ENCODE measurements at places on chromosomes 12 and 14.

DNA sequence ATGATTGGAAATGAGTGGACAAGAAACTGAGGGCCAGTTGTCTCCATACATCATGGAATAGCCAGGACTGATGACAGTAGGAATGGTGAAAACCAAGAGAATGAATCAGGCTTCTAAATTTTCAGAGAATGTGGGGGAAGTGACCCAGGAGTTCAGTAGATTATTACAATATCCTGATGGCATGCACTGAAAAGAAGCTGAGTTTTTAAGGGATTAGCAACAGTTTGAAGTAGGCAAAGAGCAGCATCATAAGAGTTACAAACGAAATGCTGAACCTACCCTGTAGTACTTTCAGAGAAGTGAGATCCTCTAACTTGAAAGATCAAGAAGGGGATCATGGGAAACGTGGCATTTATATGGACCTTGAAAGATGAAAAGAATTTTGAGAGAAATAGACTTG, 13.2 kb downstream of the SLC2A14 start:
- DNase-seq, result no peak

DNA sequence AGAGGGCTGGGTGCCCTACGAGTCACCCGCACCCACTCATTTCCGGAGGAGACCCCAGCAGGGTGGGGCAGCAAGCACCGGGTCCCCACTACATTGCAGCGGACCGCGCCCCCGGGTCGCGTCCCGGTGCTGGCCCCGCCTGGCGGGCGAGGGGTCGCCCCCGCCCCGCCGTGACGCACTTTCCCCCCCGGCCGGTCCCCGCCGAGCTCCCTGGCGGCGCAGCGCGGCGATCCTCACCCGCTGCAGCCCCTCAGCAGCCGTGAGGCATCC, 106.1 kb downstream of the PRICKLE1 start:
- DNase-seq, result no peak

- no peak for DNase-seq
Observed at GRCh38 chr12:86852451-86852850, 596.3 kb upstream of the MGAT4C start.

DNA sequence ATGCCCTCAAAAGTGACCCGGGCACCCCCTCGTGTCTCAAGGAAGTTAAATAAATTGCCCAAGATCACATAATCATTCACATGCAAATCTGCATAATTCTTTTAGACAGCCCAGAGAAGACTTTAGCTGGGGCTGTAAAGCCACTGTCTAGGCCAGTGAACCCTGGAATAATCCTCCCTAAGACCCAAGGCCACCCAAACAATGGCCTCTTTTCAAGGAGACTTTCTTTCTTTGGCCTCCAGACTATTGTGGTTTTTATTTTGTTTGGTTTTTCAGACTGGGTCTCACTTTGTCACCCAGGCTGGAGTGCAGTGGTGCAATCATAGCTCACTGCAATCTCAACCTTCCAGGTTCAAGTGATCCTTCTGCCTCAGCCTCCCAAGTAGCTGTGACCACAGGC, 10.6 kb downstream of the SVOP start:
- no peak for DNase-seq

DNA sequence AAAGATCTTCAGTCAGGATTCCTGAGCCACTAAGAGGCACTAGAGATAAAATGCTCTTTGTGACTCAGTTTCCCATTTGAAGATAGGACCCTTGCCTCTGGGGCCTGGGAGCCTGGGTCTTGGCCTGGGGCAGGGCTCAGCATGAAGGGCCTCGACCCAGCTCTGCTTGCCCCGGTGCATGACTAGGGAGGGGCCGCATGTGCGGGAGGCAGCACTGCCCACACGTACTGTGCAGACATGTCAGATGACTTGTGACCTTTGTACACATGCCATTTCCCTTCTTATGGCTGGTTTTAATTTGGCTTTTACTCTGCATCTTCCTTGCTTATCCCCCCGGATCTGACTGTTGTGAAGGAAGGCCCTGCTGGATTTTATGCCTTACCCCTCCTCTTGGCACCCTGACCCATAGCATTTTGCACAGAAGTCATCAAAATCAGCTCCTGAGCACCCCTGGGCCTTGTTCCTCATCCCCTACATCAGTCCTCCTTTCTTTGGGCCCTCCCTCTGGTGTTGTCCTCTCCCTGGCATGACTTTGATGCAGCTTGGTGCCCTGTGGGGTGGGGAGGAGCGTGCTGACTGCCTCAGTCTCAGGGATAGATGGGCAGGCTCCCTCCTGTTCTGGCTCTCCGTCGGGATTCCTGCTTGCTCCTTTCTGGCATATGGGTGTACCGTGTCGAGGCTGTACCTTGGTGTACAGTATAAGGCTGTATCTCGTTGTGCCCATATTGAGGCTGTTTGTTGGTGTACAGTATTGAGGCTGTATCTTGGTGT, 4.4 kb downstream of the CLSTN3 start:
- DNase-seq, result no peak

- no peak for DNase-seq
Observed at GRCh38 chr14:40362856-40363255, 930.6 kb upstream of the FBXO33 start.

DNA sequence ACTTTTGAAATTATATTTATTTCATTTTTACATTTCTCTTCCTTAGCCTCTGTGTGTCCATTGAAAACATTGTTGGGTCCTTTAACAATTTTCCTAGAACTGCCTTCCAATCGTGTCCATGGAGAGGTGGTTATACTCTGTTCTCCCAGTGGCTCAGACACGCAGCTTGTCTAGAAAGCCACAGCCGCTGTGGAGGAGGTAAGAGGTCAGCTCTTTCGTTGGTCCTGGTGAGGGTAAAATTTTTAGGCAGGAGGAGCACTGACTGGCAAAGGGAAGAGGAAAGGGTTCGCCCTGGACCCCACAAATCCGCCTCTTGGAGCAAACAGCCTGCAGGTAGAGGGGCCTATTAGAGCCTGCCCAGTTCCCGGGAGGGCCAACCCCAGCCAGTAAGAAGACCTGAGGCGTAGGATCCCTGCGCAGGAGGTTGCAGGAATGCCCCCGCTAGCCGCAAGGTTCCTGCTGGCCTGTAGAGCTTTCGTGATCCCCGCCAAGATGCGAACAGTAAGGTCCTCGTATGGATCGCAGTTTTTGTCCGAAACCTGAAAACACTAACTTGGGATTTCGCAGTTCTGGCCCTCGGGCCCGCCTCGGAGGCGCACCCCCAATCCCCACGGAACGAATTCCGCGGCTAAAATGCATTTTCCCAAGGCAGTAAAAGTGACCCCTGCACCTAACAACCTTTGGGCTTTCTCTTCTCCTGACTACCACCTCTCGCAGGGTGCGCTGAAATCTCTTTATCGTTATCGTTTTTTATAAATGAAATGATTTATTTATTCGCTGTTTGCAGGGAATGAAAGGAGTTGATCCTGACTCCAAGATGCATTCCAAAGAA, 7.5 kb upstream of the PAX9 start:
- no peak for DNase-seq

GRCh38 chr14:103380719-103381377, 4.4 kb upstream of the MARK3 start:
- DNase-seq, result no peak

- no peak for DNase-seq
Observed at GRCh38 chr12:104133321-104133720, 4.7 kb downstream of the NFYB start.

- DNase-seq, result no peak
Observed at GRCh38 chr14:60926002-60926401, 54.9 kb downstream of the TRMT5 start.

- no peak for DNase-seq
Observed at GRCh38 chr12:70966046-70966445, 45.5 kb upstream of the PTPRR start.

DNA sequence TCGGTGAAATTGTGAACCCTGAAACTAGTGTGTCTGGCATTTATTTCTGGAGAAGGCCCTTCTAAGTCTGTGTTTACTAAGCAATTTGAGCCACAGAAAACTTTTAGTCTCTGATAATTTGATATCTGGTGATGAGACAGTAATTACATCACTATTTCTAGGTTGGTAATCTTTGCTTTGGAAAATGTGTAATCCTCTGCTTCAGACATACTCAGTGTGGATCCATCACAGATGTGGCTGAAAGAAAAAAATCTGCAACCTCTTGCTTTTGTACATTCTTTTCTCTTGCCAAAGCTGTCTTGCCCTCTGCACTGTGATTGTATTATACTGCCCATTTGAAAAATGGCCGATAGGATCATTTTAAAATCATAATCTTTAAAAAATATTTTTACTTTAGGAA, 78.1 kb downstream of the PELI2 start:
- no peak for DNase-seq

GRCh38 chr12:130924966-130925665, 28.6 kb upstream of the ADGRD1 start:
- DNase-seq, result no peak

DNA sequence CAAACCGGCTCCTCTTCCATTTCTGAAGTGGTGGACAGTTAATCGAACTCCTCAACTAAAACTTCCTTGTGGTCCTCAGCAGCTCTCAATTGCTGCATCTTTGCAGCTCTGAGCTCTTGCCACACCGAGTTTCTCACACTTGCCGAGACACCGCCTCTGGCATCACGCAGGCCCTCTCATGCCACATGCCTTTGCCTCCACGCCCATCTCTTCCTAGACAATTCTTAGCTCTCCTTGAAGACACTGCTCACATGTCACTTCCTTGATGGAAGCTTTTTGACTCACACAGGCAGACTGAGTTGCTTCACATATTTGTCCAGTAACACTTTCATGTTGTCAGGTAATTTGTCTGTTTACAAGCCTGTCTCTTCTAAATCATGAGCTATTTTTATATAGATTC, 29.2 kb downstream of the KCNA1 start:
- no peak for DNase-seq

DNA sequence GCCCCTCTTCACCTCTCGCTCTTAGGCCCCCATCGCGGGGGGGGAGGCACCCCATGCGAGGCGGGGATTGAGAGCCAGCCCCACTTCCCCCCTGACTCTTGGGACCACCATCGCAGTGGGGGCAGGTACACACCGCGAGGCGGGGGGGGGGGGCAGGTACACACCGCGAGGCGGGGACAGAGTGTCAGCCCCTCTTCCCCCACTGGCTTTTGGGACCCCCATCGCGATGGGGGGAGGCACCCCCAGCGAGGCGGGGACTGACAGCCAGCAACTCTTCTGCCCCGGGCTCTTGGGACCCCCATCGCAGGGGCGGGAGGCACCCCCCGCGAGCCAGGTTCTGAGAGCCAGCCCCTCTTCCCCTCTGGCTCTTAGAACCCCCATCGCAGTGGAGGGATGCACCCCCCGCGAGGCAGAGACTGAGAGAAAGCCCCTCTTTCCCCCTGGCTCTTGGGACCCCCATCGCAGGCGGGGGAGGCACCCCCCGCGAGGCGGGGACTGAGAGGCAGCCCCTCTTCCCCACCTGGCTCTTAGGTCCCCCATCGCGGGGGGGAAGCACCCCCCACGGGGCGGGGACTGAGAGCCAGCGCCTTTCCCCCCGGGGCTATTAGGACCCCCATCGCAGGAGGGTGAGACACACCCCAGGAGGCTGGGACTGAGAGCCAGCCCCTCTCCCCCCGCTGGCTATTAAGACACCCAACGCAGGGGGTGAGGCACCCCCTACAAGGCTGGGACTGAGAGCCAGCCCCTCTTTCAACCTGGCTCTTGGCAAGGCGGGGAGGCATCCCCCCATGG, 196.5 kb upstream of the PZP start:
- no peak for DNase-seq

DNA sequence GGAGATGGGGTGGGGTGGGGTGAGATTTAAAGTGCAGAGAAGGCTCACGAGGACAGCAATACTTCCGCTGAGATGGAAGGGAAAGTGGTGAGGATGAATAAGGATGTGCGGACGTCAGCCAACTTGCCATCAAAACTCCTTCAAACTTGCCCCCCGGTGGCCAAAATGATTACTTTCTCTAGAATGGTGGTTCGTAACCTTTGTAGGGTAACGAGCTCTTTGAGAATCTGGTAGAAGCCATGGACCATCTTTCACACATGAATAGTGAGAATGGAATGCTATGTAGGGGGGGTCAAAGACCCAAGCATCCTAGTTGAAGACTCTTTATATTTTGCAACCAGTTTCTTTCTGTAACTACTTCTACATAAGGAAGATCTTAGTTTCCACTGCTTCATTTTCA, 245.9 kb upstream of the DDHD1 start:
- DNase-seq, result no peak

- DNase-seq, result no peak
Observed at GRCh38 chr12:107521826-107522355, 163.7 kb upstream of the PWP1 start.

All from stimulated activated CD4-positive, alpha-beta T cell treated with anti-CD3 and anti-CD28 coated beads, Interleukin-1b, Interleukin-23, amount 100 ng/mL, for 1 hour (primary cell).